ENCODE measurements at places on chromosomes 1 and 21.

DNA sequence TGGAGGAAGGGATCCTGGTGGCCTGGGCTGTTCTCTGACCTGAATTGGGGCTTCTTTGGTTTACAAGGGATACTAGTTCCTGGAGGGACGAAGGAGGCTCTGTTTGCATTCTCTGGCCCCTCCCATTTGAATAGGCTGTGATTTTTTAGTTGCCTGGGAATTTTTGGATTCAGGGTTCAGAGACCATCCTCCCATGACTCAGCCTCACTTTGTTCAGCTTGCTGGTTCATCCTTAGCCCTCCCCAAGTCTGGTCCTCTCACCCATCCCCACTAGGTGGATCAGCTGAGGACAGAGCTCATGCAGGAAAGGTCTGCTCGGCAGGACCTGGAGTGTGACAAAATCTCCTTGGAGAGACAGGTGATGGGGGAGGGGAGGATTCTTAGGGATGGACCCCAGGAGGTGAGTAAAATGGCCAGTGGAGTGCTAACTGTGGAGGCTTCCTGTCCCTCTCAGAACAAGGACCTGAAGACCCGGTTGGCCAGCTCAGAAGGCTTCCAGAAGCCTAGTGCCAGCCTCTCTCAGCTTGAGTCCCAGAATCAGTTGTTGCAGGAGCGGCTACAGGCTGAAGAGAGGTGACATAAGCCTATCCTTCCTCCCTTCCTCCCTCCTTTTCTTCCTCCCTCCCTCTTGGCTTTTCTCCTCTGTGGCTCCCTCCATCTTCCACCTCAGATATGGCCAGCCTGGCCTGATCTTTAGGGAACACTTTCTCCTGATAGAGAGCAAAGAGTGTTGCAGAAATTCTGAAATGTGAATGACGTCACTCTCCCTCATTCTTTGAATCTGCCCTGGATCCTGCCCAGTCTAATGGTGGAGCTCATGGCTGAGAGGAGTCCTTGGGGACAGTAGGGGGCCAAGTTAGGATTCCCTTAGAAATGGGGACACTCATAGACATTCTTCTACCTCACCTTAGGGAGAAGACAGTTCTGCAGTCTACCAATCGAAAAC, 4.5 kb upstream of the TUFT1 start:
- DNase-seq, result no peak

- no peak for DNase-seq
Measured at GRCh38 chr1:16029288-16029687, 7.5 kb downstream of the CLCNKA start.

DNA sequence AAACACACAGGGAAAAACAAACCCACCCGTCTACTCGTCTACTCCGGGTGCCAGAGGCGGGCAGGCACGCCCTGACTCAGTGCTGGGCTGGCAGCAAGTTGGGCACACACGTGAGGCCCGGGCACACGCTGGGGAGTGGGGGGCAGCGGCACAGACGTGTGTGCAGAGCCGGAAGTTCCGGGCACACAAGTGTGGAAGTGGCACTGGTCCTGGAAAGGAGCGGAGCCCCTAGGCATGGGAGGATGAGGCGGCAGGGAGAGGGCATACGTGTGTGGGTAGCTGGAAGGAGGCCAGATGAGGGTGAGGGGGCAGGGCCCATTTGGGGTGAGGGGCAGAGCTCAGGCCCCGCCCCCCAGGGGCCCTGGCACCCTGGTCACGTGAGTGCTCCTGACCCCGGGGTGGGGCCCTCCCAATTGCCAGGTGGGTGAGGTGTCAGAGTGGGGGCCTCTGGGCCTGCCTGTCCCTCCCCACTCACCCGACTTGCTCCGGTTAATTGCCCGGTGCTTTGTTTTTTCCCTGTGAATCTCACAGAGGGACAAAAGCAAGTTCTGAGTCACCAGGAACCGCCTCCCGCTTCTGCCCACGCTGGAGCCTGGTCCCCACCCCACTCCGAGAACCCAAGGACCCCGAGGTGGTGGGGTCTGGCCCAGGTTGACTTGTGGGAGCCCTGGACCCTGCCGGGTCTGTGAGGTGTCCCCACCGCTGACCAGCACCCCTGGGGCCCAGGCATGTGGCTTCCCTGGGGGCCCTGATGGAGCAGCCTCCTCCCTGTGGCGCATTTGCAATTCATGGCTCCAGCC, 104.8 kb upstream of the CASZ1 start:
- no peak for DNase-seq

GRCh38 chr21:26591543-26591942, 18.5 kb upstream of the CYYR1 start:
- DNase-seq, result no peak
